ENCODE measurements at places on chromosomes 2 and 18.

DNA sequence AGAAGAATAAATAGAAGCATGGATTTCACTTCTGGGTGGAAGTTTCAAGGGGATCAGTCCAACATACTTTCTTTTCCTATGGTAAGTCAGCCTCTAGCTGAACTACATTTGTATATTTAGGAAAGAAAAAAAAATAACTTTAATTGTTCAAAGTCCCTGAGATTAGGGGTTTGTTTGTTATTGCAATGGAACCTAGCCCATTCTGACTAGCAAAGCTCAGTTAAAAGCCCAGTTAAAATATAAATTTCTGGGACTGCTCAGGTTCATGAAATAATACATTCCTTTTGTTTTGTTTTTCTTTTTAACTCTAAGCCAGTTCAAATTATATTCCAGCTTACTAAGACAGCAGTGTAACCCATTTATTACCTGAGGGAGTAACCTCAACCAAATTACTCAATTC lies 2069.6 kb upstream of the CELF4 start:
- DNase-seq = no peak

- no peak for DNase-seq
These were observed 159.9 kb downstream of the BARD1 start for GRCh38 chr2:214649440-214650205.

DNA sequence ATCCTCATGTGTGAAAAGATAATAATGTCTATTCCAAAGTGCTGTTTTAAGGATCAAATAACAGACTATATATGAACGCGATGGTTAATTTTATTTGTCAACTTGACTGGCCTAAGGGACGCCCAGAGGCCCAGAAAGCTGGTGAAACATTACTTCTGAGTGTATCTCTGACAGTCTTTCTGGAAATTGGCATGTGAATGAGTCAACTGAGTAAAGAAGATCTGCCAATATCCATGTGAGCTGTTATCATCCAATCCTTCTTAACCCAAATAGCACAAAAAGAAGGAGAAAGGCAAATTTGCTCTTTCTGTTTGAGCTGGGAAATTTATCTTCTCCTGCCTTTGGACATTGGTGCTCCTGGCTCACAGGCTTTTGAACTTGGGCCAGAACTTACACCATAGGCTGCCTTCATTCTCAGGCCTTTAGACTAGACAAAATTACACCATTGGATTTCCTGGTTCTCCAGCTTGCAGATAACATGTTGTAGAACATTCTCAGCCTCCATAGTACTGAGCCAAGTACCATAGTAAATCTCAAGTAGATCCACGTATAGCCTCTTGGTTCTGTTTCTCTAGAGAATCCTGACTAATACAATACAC lies 114.7 kb upstream of the DOCK10 start:
- no peak for DNase-seq

DNA sequence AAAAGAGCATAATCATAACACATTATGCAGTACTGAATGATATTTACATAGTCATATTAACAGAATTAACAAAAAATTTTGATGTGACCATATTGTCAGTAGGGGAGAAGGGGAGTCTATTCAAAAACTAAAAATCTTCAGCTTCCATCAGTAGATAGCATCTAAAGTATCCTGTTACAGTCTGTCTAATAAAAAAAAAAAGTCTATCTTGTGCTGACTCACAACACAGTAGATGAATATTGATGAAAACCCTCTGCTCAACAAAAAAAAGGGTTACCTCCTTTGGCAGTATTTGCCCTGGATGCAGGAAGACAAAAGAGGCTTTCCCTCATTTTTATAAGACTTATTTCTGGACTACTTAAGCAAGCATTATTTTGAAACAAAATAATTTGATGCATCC lies 27.3 kb downstream of the GRB14 start:
- DNase-seq = no peak

Measured in substantia nigra (tissue), 51 donors.